Activated CD4-positive, alpha-beta T cell treated with anti-CD3 and anti-CD28 coated beads, Interleukin-2, amount 50 U/mL, for 48 hours (primary cell): ENCODE measurements at places on chromosomes 6 and 20.

DNA sequence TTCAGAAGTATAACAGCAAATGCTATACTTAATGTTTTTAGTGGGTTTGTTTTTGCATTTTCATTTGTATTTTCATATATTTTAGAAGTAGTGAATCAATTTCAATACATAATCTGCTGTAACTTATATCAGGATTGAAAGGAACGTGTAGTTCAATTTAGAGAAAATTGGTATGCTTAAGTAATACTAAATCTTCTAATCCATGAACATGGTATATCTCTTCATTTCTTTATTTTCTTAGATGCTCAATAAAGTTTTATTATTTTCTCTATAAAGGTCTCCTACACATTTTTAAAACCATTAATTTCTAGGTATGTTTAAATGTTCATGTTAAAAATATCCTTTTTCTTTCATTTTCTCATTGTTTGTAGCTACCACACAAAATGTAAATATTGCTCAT, 85.1 kb downstream of the STMND1 start:
- no peak for DNase-seq

GRCh38 chr20:4508773-4509172, 212.9 kb upstream of the PRND start:
- DNase-seq, result no peak

DNA sequence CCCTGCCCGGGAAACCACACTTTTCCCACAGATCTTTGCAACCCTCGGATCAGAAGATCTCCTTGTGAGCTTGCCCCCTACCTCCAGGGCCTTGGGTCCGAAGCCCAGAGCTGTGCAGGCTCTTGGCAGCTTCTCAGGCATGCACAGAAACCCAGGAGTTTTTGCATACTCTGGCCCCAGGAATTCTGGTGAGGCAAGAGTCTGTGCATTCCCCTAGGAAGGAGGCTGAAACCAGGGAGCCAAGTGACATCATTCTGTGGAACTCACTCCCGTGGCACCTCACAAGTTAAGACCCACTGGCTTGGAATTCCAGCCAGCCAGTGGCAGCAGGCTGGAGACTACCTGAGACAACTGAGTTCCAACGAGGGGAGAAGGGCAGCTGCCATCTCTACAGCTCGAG, 100.1 kb downstream of the TNFRSF21 start:
- DNase-seq, result no peak

- DNase-seq, result no peak
These were observed 1091.1 kb upstream of the GJE1 start for GRCh38 chr6:141041596-141042087.

DNA sequence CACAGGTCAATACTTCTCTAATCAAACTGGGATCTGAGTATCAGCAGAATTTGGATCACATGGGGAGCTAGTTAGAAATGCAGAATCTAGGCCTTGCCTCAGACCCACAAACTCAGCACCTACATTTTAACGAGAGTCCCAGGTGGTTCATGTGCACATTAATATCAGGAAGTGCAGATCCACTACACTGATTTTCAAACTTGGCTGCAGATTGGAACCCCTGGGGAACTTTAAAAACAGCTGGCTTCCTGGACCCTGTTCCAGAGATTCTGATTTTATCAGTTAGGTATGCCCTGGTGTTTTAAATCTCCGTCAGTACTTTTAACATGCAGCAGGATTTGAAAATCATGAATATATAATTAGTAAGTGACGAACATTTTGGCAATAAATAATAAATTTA, 1.9 kb upstream of the CST8 start:
- DNase-seq, result no peak

DNA sequence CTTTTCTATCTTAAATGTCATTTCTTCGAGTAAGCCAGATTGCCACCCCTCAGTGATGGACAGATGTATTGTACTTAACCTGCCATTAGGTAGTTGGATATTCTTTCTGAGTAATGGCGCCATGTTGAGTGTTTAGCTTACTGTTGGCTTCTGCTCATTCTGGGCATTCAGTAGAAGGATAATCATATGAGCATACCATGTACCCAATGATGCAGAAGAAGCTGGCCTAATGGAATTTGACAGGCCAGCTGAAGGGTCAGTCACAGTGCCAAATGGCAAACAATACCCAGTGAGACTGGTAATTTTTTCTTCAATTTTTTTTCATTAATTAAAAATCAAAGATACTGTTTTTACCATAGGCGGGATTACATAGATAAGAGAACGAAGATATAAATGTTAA, 1010.8 kb upstream of the EYS start:
- DNase-seq, result no peak

GRCh38 chr6:138371720-138372119, 6.0 kb upstream of the SMIM28 start:
- DNase-seq, result no peak

- no peak for DNase-seq
These were observed 687.7 kb upstream of the MARCKS start for GRCh38 chr6:113169484-113169883.

DNA sequence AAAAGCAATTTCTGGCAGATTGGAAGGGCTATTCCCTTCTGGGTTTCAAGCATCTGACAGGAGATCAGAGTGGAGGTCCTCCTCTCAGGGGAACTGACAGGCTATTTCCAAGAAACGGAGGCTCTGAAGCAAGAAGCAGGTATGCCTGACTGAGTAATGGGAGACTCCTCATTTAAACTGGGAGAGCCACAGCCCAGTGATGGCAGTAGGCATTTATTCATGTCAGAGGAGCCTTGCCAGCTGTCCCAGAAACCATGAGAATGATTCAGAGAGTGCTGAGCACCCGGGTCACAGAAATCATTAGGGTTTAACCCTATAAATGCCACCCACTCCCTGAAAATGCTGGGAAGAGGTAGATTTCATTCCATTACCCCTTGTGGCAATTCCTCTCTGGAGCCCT, 247.5 kb upstream of the RNF217 start:
- no peak for DNase-seq

DNA sequence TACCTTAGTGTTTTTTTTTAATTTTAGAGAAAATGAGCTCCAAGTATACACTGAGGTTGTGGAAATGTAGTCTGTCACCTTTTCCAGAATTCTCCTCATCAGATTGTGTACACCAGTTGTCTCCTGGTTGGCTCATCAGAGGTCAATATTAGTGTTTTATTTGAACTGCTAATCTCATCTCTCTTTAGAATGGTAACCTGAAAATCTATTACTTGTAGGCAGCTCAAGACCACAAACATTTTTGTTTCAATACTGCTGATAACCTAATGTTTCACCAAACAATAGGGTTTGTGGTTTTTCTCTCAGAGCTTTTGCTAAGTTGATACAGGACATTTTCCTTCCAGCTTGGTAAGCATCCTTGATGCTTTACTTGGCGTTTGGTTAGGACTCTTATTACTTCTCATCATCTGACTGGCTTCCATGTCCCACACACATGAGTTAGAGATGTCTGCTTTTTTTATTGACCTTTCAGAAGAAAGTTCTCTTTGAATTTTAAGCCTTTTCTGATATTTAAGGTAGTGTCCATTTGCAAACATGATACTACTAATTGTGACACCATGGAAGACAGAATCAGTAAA, 15.1 kb downstream of the ADGRG6 start:
- DNase-seq, result no peak

GRCh38 chr6:291204-291696, 1.0 kb upstream of the DUSP22 start:
- DNase-seq, result no peak

DNA sequence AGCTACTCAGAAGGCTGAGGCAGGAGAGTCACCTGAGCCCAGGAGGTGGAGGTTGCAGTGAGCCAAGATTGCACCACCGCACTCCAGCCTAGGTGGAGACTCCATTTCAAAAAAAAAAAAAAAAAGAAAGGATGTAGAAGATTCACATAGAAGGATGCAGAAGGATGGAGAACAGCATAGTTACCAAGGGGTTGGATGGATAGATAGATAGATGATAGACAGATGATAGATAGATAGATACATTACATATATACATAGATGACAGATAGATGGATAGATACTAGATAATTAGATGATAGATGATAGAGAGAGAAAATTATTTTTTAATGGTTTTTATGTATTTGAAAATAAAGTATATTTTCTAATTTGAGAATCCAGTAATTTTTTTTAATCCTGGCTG, 160.7 kb upstream of the ARID1B start:
- no peak for DNase-seq

- DNase-seq, result no peak
These were observed 175.5 kb downstream of the ATXN1 start for GRCh38 chr6:16585805-16586204.

DNA sequence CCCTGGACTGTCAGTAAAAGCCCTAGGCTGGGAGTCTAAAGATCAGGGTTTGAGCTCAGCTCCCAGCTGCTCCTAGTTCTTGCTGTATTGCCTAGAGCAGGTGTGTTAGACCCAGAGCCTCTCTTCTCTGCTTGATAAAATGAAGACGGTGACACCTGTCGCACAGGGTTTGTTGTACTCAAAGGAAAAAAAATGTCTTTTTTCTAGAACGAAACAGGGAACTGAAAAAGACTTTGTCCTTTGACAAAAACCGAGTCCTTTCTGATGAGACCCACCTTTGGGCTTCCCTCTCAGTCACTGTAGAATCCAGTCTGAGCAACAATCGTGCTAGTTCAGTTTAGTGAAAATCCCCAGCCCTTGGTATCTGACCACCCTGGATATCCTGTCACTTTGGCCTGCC, 102.1 kb upstream of the LAMP5 start:
- DNase-seq, result no peak

GRCh38 chr6:14783594-14783993, 462.3 kb upstream of the JARID2 start:
- DNase-seq, result no peak

GRCh38 chr6:110295451-110296165, 62.5 kb downstream of the METTL24 start:
- no peak for DNase-seq

- no peak for DNase-seq
These were observed 86.2 kb upstream of the PTPRK start for GRCh38 chr6:128606611-128607010.

GRCh38 chr6:8875986-8876385, 440.6 kb upstream of the SLC35B3 start:
- DNase-seq, result no peak

- no peak for DNase-seq
These were observed 704.8 kb upstream of the SLC35B3 start for GRCh38 chr6:9140172-9140571.

DNA sequence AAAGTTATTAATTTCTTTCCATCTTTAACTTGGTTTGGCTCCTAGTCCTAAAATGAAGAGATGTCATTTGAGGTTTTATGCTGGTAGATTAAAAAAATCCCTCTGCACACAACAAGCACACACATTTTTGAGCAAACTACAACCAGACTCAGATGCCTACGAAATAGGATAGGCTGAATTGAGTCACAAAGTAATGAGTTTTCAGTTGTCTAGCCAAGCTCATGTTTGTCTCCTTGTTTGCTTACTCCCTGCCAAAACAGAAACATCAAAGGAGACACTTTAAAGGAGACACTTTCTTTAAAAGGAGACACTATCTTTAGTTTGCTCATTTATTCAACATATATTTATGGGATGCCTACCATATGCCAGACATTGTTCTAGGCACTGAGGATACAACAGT, 56.2 kb downstream of the TPBG start:
- DNase-seq, result no peak
